ENCODE measurements at places on chromosomes 1 and 21.

DNA sequence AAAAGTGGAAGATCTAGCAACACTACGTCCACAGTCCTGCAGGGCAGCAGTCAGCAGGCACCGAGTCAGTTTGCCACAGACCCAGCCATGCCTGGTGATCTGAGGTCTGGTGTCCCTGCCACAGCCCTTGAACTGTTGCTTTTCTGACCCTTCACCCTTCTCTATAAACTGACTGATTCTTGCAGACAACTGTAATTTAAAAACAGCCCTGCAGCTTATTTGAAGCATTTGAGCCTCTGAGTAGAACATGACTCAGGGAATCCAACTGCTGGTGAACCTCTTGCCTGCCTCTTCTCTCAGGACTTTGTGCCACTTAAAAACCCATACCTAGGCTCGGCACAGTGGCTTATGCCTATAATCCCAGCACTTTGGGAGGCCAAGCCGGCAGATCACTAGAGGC is 107.2 kb downstream of the EDEM3 start:
- DNase-seq, result no peak

DNA sequence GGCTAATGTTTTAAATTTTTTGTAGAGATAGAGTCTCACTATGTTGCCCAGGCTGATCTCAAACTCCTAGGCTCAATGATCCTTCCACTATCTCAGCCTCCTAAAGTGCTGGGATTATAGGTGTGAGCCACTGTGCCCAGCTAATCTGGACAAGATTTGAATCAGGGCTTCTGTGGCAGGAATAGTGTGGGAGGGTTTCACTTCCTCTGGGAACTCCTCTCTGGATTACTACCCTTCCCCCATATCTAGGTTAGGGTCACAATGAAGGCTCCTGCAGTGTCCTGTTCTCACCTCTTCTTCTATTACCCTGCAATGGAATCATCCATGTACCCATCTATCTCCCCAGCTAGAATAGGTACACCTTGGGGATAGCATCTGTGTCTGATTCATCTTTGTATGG is 133.6 kb upstream of the RAB4A start:
- no peak for DNase-seq

- no peak for DNase-seq
Measured at GRCh38 chr1:63428815-63429214, 61.4 kb downstream of the ALG6 start.

- DNase-seq, result no peak
Measured at GRCh38 chr1:3026581-3027391, 5.5 kb downstream of the ACTRT2 start.

- no peak for DNase-seq
Measured at GRCh38 chr1:109208836-109209463, 4.8 kb upstream of the SARS1 start.

GRCh38 chr1:38361566-38361965 is 315.0 kb upstream of the POU3F1 start:
- no peak for DNase-seq

- DNase-seq, result no peak
Measured at GRCh38 chr1:200038981-200039848, 11.7 kb downstream of the NR5A2 start.

DNA sequence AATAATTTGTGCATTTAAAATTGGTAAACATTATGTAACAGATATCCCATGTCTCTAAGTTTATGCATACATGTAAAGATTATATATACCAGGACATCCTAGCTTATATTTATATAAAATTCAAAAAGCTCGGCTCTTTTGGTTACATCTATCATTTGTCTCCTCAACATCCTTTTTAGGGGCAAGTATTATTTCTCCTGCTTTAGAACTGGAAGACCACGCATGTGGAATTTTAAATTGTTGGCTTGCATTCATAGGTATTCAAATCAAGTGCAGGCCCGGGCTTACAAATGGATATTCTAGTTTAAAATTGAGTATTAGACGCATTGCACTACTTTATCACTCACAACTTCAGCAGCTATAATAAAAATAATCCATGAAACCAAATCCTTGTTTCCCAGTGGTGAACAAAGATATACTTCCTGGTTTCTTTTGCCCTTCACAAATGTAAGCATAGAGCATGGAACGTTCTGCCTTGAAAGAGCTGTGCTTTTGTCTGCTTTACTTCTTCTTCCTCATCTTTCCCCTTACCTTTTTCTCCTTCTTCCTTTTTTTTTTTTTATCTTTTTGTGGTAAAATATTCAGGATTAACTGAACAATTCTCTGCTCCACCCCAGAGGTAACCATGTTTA is 57.1 kb downstream of the DDAH1 start:
- no peak for DNase-seq

DNA sequence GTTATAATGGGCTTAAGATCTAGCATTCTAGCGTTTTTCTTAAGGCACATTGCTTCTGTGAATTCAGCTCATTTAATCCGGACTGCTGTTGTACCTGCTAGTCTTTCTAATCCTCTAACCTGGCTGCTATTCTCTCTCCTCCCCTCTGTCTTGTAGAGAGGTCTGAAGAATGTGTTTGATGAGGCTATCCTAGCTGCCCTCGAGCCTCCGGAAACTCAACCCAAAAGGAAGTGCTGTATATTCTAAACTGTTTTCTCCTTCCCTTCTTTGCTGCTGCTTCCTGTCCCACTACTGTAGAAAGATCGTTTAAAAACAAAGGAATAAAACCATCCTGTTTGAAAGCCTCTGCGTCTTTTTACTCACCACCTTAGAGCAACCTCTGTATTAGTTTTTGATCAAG is 37.3 kb downstream of the CDC42 start:
- DNase-seq, result no peak

GRCh38 chr21:32748529-32748928 is 20.7 kb upstream of the SYNJ1 start:
- DNase-seq, result no peak

- DNase-seq, result no peak
Measured at GRCh38 chr1:16074217-16074616, 766 bp upstream of the FAM131C start.

DNA sequence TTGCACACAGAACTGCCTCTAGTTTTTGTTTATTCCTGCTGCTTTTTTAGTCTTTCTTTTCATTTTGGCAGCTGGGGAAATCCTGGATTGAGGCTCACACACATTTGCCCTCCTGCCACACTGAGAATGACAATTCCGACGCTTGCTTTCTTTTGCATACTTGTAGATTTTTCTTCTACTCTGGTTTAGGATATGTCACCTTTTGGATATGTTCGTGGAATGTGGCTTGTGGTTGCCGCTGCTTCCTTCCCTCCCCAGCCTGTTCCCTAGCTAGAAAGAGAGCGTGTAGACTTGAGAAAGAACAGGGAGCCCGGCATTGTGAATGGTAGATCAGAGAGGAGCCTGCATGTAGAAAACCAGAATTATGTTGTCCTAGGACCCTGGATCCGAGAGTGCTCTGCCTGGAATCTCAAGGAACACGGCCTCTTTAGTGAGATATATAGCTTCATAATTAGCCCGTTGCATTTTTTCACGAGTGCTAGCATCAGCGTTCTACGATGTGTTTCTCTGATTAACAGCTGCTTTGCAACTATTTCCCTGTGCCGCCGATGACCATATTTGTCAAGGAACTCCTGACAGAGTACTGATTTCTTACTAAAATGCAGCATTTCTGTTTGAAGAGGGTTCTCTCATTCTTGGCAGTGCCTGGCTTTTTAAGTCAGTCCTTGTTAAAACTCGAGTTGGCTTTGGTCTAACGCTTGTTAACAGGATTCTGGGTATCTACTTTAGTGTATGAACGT is 56.2 kb downstream of the PEX14 start:
- no peak for DNase-seq

GRCh38 chr1:177923441-177923840 is 46.4 kb downstream of the SEC16B start:
- no peak for DNase-seq
